Activated naive CD8-positive, alpha-beta T cell treated with anti-CD3 and anti-CD28 coated beads, Interleukin-2, amount 10 ng/mL, durations not matched to agents 7 days and 5 days (primary cell): ENCODE measurements at places on chromosomes 11 and 22. TPM values are rescaled to one million over a fixed set of nuclear protein-coding genes. Genes with fewer than 3 reads are reported as not detected.

Gene TSGA10IP
- total RNA-seq = not detected

Gene GPHA2
- total RNA-seq = not detected

Gene CCDC73
- total RNA-seq = not detected

Gene RAB36
- total RNA-seq = 0.68 TPM

Gene ENTHD1
- total RNA-seq = 0.11 TPM

Gene RIMBP3C
- total RNA-seq = 1.0 TPM

DNA sequence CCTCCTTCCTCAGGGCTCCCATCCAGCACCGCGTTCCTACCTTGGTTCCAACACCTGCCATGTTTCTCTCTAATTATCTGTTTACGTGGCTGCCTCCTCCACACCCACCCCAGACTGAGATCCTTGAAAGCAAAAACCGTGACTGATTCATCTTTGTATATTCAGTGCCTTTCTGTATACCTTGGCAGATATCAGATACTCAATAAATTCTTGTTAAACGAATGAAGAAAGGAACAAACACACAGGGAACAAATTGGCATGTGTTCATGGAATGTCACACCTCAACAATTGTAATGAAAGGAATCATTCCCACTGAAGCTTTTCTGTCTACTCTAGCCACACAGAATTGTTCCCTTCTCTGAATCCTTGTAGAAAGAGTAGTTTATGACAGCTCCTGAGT, 20.4 kb upstream of the LRRC55 start:
- H3K4me1 ChIP-seq = no peaks in the 10 kb centered on the region
- H3K27ac ChIP-seq = no peak overlapping the region
- no peaks in the 10 kb centered on the region for H3K36me3 ChIP-seq

DNA sequence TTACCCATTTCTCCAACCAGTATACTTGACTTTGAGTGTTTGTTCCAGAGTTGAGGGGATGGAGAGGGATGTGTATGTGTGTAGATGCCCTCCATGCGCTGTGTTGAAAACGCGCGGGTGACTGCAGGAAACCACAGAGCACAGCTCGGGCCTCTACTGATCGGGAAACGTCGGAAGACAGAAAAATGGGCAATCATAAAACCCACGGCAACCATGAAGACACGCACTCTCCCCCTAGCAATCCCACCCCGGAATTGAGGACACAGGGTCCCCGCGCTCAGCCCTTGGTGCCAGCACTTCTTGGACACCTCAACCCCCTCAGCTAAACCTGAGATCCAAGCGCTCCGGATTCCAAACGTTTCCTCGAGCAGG, 251 bp upstream of the UQCC3 start:
- peak overlapping the region; percentile 94 for H3K4me3 ChIP-seq
- no peaks in the 10 kb centered on the region for H3K27me3 ChIP-seq
- peaks cover 41% of the 10 kb centered on the region for H3K4me1 ChIP-seq
- peak overlapping the region; percentile 91 for H3K27ac ChIP-seq
- H3K36me3 ChIP-seq = peaks cover 11% of the 10 kb centered on the region

DNA sequence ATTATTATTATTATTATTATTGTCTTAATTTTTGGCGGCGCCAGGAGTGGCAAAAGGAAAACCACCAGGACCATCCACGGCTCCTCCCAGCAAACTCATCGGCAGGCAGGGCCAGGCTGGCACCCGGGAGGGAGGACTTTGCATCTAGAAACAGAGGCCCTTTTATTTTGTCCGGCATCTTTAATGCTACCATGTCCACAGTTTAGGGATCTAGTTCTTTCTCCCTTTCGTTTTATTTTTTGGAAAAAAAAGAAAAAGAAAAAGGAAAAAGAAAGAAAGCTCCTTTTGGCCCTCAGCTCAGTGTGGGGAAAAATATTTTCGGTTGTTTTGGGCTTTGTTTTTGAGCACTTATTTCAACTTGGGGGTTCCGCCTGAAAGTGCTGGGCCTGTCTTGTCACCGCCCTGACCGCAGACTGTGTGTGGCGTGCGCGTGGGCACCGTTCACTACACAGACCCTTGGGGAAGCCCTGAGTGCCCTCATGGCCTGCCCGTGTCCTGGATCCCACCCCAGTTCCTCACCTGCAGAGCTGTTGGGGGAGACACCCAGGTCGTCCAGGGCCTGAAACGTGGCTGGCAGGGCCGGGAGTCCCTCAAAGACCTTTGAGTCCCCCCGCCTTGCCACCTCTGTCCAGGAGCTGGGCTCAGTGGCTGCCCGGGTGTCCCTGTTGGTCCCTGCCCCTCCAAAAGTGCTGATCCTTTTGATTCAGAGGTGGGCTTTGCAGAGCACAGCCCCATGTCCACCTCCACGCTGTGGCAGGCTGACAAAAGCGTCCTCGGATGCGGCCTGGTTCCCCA, 69.1 kb upstream of the PPARA start:
- H3K27me3 ChIP-seq = no peaks in the 10 kb centered on the region
- H3K27ac ChIP-seq = no peak overlapping the region
- DNase-seq = no peak
- no peak overlapping the region for H3K4me3 ChIP-seq
- H3K4me1 ChIP-seq = peaks cover 3% of the 10 kb centered on the region

- H3K27ac ChIP-seq = no peak overlapping the region
- peaks cover 3% of the 10 kb centered on the region for H3K4me1 ChIP-seq
- H3K36me3 ChIP-seq = peaks cover 4% of the 10 kb centered on the region
- no peak for DNase-seq
Measured at GRCh38 chr22:37733625-37734401, 37.0 kb downstream of the TRIOBP start.

GRCh38 chr11:57761301-57762234, at the start of gene CTNND1:
Gene CTNND1 (plus strand): TSS chr11:57761802. CDS start chr11:57791479, 29,677 bp downstream.
- H3K4me1 ChIP-seq = peaks cover 28% of the 10 kb centered on the region
- H3K27me3 ChIP-seq = no peaks in the 10 kb centered on the region
- H3K27ac ChIP-seq = peak within 1 kb of the TSS; percentile 14

DNA sequence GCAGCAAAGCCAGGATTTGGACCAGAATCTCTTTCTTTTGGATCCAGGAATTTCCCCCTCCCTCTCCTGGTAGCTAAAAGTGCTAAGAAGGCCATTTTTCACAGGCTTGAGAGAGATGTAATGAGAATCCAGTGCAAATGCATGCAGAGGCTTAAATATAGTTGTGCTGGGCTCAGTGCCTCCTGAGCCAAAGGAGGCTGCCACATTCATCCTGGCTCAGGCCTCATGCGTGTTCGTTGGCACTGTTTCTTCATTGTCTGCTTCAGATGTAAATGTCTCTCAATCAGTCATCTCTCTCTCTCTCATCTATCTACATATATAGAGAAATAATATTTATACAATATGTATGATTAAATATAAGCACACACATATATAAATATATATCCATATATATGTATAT, 83.6 kb downstream of the INSC start:
- H3K36me3 ChIP-seq = no peaks in the 10 kb centered on the region
- no peak for DNase-seq
- H3K27ac ChIP-seq = no peak overlapping the region
- H3K4me1 ChIP-seq = no peaks in the 10 kb centered on the region

GRCh38 chr11:78902771-78903507, 328.3 kb upstream of the NARS2 start:
- peaks cover 7% of the 10 kb centered on the region for H3K27me3 ChIP-seq
- no peak overlapping the region for H3K27ac ChIP-seq
- DNase-seq = no peak
- H3K36me3 ChIP-seq = no peaks in the 10 kb centered on the region
- no peak overlapping the region for H3K4me3 ChIP-seq

GRCh38 chr22:49460091-49460490, 367.6 kb downstream of the BRD1 start:
- H3K4me1 ChIP-seq = no peaks in the 10 kb centered on the region
- H3K36me3 ChIP-seq = no peaks in the 10 kb centered on the region
- no peak overlapping the region for H3K4me3 ChIP-seq

DNA sequence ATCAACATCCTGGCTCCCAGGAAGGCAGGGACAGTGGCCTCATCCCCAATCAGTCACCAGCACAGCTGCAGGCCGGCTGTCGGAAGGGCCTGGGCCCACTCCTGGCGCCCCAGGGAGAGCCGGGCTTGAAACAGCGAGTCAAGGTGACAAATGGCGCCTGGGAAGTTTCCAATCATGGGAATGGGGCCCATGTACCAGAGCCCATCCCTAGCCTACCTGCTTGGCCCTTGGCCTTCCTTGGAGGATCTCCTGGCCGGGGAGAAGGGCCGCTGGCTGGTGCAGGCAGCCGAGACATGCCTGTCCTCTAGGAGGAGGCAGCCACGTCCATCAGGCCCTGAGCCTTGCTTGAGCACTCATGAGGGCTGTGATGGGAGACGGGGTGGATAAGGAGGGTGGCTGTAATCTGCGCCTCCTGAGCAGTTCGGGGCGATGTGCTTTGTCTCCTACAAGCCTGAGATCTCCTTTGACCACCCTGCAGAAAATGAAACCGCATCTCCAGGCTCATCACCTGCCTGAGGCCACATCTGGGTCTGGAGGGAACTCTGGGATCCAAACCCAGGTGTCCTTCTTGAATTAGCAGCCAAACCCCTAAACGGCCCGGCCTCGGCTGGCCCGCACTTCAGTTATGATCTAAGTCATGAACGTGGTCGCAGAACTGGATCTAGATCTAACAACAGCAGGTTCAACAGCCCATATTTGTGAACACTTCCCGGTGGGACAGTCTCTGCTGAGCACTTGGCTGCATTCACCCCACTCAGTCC, 862.0 kb downstream of the TBC1D22A start:
- H3K27ac ChIP-seq = no peak overlapping the region
- H3K27me3 ChIP-seq = peaks cover 2% of the 10 kb centered on the region
- H3K4me3 ChIP-seq = no peak overlapping the region
- no peaks in the 10 kb centered on the region for H3K36me3 ChIP-seq

GRCh38 chr11:18722293-18722637, 3.7 kb downstream of the IGSF22 start:
- no peak for DNase-seq
- peaks cover 6% of the 10 kb centered on the region for H3K4me1 ChIP-seq
- peaks cover 6% of the 10 kb centered on the region for H3K27me3 ChIP-seq
- no peak overlapping the region for H3K27ac ChIP-seq
- peak overlapping the region; percentile 93 for H3K4me3 ChIP-seq
- H3K36me3 ChIP-seq = no peaks in the 10 kb centered on the region

DNA sequence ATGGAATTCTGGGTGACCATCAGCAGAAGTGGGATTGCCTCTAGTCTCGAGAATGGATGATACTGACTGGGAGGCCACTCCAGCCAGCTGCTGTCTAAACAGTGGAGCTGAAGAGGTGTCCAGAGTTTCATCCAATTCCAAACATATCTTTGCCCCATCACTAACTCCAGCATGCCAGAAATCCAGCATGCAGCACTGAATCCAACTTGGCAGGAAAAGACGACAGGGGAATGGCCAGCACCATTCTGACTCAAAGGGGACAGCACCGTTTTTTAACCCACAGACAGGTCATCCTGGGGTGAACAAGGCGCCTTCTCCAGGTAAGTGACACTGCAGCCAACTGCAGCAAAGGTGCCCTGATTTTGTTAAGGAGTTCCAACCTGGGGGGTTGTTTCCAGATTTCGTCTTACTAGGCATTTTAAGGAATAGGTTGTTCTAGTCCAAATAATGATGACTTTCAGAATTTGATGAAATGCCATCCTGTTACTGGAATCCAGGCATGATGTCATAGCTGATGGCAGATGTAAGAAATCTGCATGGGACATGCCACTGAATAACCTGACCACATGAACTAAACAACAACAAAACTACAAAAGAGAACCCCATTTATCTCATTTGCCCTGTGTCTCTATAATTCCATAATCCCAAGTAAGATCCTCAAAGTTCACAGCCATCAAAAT, 32.3 kb downstream of the FEZ1 start:
- H3K36me3 ChIP-seq = no peaks in the 10 kb centered on the region
- H3K4me1 ChIP-seq = no peaks in the 10 kb centered on the region
- DNase-seq = no peak
- no peak overlapping the region for H3K27ac ChIP-seq
- peaks cover 10% of the 10 kb centered on the region for H3K27me3 ChIP-seq
- H3K4me3 ChIP-seq = no peak overlapping the region

- no peak for DNase-seq
- no peak overlapping the region for H3K4me3 ChIP-seq
- no peak overlapping the region for H3K27ac ChIP-seq
- peaks cover 14% of the 10 kb centered on the region for H3K4me1 ChIP-seq
Measured at GRCh38 chr22:37431801-37432707, 4.8 kb upstream of the ELFN2 start.

DNA sequence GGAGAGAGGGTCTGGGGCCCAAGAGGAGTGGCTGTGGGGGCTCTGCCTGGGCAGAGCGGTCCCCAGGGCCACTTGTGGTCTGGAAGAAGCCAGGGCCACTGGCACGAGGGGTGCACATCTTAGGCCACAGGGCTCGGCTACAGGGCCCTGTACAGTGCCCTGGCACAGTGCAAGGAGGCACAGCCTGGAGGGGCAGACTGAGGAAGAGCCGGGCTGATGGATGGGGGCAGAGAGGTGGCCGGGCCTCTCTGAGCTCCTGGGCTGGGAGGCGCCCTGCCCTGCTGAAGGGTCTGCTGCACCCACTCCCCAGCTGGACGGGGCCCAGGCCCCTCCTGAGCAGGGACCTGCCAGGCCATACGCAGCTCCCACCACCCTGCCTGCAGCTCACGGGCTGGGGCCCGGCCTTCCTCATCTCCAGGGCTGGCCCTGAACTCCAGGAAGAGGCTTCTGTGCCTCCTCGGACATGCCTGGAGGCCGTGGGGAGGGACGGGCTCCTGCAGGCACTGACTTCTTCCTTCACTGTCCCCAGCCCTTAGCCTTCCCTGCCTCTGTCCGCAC, 123.5 kb downstream of the CACNA1I start:
- H3K36me3 ChIP-seq = no peaks in the 10 kb centered on the region
- H3K27ac ChIP-seq = no peak overlapping the region
- peaks cover 2% of the 10 kb centered on the region for H3K4me1 ChIP-seq
- H3K27me3 ChIP-seq = peaks cover 39% of the 10 kb centered on the region

DNA sequence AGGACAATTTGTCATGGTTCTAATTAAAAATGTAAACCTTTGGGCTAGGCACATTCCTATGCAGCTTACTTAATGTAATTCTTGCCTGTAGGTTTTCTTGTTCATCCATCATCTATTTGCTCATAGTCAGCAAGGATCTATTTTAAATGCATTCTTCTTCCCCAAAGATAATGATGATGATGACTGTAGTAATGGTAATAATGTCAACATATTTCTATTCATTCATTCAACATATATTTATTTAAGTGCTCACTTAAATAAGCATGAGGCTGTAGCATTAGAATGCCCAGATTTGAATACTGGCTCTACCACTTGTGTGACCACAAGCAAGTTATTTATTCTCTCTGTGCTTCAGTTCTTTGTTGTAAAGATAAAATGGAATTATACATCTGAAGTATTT, 169.6 kb upstream of the SYN3 start:
- H3K36me3 ChIP-seq = peaks cover 1% of the 10 kb centered on the region
- H3K4me3 ChIP-seq = no peak overlapping the region
- H3K4me1 ChIP-seq = no peaks in the 10 kb centered on the region
- H3K27ac ChIP-seq = no peak overlapping the region
- DNase-seq = no peak

GRCh38 chr11:83895516-83895915, 609.3 kb upstream of the CCDC90B start:
- H3K27ac ChIP-seq = no peak overlapping the region
- no peaks in the 10 kb centered on the region for H3K4me1 ChIP-seq
- DNase-seq = no peak
- H3K36me3 ChIP-seq = no peaks in the 10 kb centered on the region
- no peak overlapping the region for H3K4me3 ChIP-seq
- H3K27me3 ChIP-seq = peaks cover 2% of the 10 kb centered on the region

- no peak overlapping the region for H3K27ac ChIP-seq
- H3K27me3 ChIP-seq = peaks cover 10% of the 10 kb centered on the region
- no peak for DNase-seq
Measured at GRCh38 chr11:123678246-123678645, 23.8 kb upstream of the SCN3B start.

GRCh38 chr11:108160970-108161566, 39.7 kb downstream of the ACAT1 start:
- H3K27ac ChIP-seq = peak overlapping the region; percentile 60
- DNase-seq = no peak
- H3K4me1 ChIP-seq = peaks cover 8% of the 10 kb centered on the region
- H3K4me3 ChIP-seq = no peak overlapping the region
- H3K36me3 ChIP-seq = peaks cover 16% of the 10 kb centered on the region
- no peaks in the 10 kb centered on the region for H3K27me3 ChIP-seq
